ENCODE measurements at places on chromosomes 2 and 18.

DNA sequence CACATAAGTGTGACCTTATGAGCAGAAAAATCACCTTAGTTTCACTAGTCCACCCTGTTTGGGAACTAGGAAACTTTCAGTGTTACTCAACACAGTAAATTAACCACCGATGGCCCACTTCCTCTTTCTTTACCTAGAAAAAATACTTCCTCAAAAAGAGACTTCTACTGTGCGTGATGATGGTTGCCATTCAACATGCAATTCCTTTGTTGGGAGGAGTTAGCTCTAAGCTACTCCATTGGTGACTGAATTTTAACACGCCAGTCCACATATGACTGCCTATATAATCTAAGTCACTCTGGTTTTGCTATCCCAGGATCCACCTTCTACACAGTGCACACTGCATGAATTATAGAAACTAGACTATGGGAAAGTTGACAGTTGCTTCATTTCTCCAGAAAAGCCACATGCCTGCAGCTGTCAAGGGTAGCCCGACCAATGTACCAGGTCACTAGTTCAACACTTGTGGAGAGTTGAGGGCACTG lies 47.8 kb upstream of the REG3G start:
- no peak for DNase-seq

DNA sequence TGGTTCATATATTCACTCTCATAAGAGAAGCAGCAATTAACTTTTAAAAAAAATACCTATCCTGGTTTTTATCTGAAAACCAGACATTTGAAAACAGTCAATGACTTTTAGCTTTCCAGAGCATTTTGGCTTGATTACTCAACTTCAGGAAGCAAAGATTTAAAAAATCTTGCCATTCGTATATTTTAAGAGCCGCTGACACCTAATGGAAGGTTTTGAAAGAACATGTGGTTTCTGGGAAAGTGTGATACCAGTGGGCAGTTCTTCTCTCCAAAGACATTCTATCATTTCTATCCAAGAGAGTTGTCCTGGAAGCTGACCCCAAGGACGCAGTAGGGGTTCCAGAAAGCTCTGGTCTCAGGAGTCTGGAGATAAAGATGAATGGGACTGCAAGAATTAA lies 234.7 kb downstream of the TTC32 start:
- no peak for DNase-seq

DNA sequence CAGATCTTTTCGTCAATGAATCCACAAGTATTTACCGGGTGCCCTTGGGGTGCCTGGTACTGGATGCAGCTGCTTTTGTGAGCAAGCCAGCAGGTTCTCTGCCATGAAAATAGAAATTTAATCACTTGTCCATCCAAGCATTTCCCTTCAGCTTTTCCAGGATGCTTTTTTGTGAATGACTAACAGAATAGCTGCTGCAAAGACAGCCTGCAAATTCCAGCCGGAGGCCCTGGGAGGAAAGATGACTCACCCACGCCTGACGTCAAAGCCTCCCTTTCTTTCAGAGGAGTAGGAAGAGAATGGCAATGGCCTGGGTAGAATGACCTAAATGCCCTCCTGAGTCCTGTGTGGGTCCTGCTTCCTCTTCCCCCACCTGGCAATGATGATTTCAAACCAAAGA lies 111.9 kb downstream of the AP1S3 start:
- DNase-seq: no peak

GRCh38 chr2:140841141-140841540 lies 1289.7 kb downstream of the LRP1B start:
- DNase-seq: no peak

DNA sequence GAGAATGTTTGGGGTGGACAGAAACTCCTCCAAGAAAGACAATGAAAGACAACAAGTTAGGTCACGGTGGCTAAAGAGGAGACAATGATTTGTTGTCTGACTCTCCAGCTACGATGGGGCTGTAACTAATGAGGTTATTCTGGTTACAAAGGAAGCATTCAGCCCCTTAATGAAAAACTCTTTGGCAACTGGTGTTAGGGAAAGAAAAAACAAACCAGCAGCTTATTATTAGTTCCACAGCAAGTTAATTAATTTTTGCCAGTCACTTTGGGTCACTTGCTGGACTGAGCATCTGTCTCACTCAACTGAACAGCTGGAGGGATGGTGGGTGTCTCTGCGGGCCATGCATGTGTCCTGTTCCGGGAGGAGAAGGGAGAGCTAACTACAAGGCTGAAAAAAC lies 263.7 kb downstream of the ALK start:
- DNase-seq: no peak

DNA sequence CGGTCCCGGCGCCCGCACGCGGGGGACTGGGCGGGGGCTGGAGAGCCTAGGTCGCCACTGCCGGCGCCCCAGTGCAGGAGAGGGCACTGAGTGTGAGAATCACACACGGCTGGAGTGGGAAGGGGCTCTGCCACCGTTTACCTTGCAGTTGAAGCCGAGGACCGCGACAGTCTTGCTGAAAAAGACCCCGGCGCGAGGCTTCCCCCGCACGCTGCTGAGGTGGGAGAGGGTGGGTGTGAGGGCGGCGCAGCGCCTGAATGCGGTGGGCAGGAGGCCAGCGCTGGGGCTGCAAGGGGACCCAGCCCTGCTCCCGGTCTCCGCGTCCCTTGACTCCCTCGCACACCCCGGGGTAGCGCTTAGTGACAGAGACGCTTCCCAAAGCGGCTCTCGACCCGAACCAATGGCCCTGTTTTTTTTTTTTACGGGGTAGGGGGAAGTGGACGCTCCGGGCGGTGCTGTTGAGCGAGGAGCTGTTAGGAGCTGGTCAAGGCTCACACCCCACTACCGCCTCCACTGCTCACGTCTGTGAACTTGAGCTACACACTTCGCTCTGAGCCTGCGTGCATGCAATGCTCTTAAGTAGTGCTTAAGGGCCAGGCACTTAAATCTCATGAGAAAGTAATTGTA lies 794 bp downstream of the NOTO start:
- DNase-seq: peak; percentile 16

DNA sequence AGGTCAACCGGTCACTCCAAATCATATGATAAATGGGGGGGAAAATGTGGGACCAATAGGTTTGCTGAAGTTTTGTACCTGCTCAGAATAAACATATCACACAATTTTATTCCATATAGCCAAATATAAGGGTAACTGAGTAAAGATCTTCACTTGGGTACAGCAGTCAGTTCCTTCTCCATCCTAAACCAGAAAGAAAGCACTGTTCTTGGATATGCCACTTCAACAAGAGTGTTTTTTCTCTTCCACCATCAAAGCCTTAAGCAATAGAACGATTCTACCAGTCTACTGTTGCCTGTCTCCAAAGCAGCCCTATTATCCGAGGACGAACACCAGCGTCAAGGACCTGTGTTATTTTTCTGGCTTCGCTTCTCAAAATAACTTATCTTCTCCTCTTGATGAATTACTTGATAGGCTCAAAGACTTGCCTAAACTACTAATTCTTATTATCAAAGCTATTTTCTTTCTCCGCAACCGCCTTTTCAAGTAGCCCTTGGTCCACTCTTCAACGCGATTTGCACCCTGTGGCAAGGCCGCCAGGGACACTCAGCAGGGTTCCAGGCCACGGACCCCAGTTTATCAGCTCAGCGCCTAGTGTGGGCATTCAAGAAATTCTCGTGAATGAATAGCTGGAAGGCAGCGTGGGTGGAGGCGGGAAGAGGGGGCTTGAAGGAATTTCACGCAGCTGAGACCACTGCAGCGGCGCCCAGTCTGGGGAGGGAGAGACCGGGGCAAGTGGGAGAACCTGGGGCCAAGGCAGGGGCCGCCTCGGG lies 646 bp downstream of the ALS2 start:
- DNase-seq: no peak

DNA sequence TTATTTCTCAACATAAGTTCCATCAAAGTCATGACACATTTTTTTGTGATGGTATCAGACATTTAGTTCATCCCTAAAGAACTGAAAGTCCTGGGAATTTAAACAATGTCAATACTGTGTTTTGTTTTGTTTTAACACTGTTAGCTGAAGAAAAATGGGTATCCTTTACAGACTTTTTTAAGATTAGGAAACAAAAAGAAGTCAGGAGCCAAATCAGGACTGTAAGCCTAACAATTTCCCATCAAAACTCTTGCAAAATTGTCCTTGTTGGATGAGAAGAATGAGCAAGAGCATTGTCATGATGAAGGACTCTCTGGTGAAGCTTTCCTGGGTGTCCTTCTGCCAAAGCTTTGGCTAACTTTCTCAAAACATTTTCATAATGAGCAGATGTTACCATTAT lies 69.4 kb downstream of the SRD5A2 start:
- no peak for DNase-seq

DNA sequence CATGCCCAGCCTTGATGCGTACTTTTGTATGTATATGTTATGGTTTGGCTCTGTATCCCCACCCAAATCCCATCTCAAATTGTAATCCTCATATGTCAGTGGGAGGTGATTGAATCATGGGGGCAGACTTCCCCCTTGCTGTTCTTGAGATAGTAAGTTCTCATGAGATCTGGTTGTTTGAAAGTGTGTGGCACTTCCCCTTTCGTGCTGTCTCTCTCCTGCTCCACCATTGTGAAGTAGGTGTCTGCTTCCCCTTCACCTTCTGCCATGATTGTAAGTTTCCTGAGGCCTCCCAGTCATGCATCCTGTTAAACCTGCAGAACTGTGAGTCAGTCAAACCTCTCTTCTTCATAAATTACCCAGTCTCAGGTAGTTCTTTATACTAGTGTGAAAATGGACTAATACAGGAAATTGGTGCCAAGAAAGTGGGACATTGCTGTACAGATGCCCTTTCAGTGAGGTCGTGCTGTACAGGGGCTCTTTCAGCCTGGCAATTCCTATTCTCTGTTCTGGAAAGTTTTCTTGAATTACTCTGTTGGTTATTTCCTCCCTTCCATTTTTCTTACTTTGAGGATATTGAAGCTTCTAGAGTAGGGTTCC lies 38.2 kb downstream of the KCMF1 start:
- DNase-seq: no peak

DNA sequence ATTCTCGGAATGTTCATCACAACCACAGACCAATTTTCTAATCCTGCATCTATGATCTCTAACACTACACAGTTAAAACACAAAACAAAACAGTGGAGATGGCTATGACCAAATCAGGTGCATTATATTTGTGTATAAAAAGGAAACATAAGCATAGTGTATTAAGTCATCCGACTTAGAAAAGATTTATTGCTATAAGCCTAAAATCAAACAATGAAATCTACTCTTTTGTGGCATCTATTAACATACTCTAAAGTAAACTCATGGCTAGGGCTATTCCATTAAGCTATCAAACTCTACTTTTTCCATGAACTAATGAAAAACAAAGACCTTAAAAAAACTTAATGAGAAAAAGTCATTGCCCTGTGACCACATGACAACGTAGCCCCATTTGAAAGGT lies 8.7 kb downstream of the SP3 start:
- no peak for DNase-seq

DNA sequence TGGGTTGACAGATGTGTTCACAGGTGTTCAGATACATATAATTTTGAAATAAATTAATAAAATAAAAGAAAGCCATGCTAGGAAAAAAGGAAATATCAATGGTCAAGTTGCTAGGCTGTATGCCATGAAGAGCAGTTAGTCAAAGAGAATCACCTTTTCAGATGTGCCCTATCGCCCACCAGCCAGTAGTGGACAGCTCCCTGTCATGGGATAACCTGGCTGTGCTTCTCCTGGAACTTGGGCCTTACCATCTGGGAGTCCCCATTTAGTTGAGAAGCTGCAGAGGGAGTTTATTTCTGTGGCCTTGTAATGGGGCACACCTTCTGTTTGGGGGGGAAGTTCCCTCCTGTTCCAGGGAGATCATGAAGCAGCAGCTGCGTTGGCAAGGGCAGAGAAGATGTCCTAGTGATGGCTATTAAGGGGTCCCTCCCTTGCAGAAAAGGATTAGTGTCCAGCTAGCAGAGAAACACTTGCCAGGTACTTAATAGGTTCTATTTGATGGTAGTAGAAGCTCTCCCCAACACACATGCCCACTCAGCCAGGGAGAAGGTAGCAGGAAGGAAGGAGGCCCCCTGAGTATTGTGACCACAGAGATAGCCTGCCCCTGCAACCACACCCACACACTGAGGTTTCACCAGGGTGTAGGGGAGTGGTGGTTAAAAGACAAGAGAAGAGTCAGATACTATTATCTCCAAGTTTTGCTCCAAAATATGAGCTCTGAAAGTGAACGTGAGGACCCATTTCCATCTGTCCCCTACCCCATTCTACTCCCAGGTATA lies 117.7 kb downstream of the B3GNT2 start:
- peak; percentile 32 for DNase-seq

GRCh38 chr2:104025295-104025694 lies 828.6 kb upstream of the POU3F3 start:
- DNase-seq: no peak

DNA sequence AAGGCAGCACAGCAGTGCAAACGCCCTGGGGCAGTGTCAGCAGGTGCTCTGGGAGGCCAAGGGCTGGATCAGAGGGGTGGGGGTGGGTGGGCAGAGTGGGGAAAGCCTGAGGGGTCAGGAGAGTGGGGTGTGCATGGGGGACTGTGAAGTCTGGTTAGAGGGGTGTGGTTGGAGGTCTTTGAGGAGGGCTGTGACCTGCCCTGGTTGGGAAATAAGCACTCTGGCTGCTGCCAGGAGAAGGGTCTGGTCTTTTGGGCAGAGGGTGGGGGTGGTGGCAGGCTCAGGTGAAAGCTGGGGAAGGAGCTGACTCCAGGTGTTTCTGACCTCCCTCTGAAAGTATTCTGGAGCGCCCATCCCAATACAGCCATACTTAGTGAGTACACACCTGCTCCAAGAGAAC lies 4.2 kb downstream of the ALPI start:
- no peak for DNase-seq

GRCh38 chr2:49827366-49827765 lies 673.1 kb upstream of the FSHR start:
- DNase-seq: no peak

DNA sequence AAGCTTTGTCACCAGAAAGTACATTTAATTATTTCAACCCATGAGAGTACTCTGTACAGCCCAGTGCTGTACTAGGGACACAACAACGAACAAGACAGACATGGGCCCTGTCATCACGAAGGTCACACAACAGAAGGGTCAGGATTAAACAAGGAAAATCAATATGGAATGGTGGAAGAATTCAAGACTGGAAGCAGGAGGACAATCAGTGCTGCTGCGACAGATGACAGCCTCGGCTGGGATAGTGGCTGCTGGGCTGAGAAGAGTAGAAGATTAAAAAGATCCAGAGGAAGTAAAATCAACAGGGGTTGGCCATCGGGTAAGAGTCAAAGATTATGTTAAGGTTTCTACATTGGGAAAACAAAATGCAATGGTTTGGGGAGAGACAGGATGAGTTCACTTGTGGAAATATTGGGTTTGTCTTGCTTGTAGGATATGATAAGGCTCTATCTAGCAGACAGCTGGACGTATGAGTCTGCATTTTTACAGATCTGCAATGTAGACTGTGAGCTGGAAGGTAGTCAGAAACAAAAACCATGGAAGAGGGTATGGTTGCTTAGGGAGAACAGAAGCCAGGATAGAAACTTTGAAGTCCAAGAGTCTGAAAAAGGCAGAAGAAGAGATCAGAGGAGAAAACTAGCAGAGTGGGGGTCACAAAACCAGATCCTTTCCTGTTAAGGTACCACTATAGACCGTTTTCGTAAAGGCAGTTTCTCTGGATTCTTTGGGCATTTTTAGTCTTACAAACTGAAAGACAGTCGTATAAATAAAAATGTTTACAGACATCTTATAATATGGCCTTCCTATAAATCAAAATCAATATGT lies 84.1 kb downstream of the PRELID3A start:
- DNase-seq: no peak

- no peak for DNase-seq
These were observed 219.6 kb downstream of the ETAA1 start for GRCh38 chr2:67616749-67617148.

Measured in stimulated activated CD4-positive, alpha-beta T cell treated with anti-CD3 and anti-CD28 coated beads, Interleukin-15, amount 100 ng/mL, for 24 hours (primary cell).